ENCODE measurements at places on chromosomes 3 and 15.

- H3K4me3 ChIP-seq, result no peak overlapping the region
- H3K27me3 ChIP-seq, result no peaks in the 10 kb centered on the region
- H3K4me1 ChIP-seq, result no peaks in the 10 kb centered on the region
- peak; percentile 52 for DNase-seq
- no peaks in the 10 kb centered on the region for H3K36me3 ChIP-seq
These were observed 167.5 kb downstream of the GOLGA6L4 start for GRCh38 chr15:84402856-84403608.

DNA sequence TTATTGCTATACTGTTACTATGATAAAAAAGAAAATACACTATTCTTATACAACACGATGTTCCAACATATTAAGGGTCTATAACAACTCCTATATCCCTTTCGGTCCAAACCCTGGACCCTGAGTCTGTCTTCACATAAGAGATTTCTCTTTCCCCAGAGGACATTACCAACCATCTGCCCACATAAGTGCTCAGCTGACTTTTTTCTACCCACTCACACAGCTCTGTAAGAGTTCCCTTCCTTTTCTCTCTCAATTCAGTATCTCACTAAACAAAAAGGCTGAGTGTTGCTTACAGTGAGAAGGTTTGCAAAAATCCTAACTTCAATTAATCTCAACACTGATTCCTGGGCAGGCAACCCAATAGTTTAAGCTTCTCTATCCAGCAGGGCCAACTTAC lies 30.5 kb downstream of the ITGB5 start:
- H3K36me3 ChIP-seq, result no peaks in the 10 kb centered on the region
- no peak overlapping the region for H3K4me3 ChIP-seq
- H3K27ac ChIP-seq, result no peak overlapping the region
- no peak for DNase-seq

DNA sequence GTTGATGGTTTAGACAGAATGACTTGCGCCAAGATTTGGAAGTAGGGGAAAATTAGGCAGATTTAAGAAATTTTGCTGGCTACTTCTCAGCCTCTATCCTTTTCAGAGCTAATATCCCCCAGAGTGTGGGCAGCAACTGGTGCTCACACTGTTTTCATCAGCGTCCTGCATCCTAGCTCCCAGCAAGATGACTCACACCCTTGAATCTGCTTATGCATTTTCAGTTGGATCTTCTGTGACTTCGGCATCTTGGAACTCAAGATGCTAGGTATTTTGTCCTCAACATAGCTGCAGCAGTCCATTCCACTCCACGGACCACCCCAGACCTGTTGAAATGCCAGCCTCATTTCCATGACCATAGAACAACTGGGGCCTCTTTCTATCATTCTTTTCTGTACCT lies 336.1 kb upstream of the NR2F2 start:
- no peaks in the 10 kb centered on the region for H3K36me3 ChIP-seq
- H3K27me3 ChIP-seq, result no peaks in the 10 kb centered on the region
- no peaks in the 10 kb centered on the region for H3K4me1 ChIP-seq
- H3K4me3 ChIP-seq, result no peak overlapping the region

DNA sequence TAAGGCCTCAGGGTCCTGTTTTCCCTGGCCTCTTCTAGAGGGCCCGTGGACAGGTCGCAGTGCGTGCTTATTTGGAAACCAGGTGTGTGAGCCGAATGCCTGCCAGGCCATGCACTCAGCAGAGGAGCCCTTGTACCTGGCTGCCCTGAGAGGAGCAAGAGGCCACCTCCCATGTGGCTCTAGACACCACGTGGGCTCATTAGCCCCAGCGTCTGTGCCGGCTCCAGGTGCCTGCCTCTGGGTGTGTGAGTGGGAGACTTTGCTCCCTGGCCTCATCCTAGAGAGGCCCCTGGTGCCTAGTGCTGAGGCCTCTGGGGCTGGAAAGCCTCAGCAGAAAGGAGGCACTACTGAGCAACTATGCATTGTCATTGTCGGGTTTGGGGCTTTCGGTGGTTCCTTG lies 50.4 kb downstream of the KLF13 start:
- H3K27ac ChIP-seq, result no peak overlapping the region
- H3K4me3 ChIP-seq, result no peak overlapping the region
- H3K27me3 ChIP-seq, result no peaks in the 10 kb centered on the region
- peak; percentile 11 for DNase-seq
- no peaks in the 10 kb centered on the region for H3K36me3 ChIP-seq

All from pancreas (tissue), 10 donors.